ENCODE measurements at places on chromosomes 1 and 21.
A peak's percentile ranks its signal among the peaks of the same experiment; 100 is the strongest.

- no peak for DNase-seq
Observed at GRCh38 chr1:83098791-83099190, 900.1 kb downstream of the TTLL7 start.

DNA sequence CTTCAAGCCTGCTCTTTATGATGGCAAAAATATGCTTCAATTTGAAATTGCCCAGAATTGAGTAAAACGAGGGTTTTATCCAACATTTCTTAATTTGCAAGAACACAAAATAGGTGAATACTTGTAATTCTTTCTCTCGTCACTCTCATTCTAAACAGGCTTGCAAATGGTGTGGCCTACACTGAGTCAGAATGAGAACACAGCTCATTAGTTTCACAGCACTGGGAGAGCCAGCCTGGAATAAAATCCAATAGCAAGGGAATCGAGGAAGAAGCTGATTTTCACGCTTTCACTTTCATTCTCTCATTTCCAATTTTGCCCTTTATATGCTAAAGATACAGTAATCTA lies 537.5 kb downstream of the LTN1 start:
- DNase-seq = no peak

DNA sequence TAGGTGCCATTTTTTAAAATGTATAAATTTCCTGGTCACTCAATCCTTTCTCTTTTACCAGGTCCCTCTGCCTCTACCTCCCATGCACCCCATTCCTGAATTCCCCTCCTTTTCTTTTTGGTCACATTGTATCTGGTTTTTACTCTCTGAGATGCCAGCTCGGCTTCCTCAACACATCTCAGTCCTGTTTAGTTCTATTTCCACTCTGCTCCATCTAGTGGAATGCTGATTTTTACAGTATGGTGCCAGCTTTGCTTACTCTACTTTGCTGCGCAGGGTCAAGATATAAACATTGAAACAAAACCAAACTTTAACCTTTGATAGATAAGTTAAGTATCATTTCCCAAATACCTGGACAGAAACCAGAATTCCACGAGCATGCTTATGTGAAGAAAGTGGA lies 96.0 kb downstream of the ESRRG start:
- DNase-seq = no peak

DNA sequence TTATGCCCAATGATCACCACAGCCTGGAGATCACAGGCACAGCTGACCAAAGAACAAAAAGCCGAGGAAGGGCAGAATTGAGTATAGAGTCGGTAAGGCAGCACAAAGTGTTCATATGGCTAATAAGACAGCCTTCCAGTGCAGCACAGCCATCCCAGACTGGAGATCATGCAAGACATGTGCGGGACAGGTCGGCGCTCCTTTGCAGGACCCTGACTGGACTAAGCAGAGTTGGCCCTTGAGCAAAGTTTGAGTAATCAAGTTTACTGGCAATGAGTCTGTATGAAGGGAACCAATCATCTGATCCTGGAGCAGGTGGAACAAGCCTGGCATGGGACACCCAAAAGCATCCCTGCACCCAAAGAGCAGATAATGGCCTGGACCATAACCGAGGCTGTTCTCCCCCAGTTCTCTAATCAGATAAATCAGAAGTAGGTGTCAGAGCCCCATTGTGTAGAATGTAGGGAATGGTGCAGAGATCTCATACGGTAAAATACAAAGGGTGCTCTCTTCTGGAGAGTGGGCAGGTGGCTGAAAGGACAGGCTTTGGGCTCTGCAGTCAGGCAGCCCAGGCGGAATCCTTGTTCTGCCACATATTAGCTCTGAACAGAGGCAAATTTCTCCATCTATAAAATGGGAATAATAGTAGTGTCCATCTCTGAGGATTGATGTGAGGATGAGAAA lies 10.7 kb upstream of the DNASE2B start:
- no peak for DNase-seq

DNA sequence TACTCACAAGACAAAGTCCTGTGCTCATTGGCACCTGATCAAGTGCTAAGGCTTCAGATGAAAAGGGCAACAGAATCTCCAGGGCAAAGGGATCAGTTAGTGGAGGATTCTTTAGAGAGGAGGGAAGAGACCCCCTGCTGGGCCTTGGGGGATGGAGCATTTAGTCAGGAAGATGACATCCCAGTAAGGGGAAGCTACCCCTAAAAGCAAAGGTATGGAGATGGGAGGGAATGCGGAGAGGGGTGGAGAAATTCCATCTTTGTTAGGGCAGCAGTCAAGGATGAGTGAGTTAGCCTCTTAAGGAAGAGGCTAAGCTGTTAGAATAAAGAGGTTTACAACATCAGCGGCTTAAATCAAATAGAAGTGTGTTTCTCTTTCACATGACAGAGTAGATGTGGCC lies 67.4 kb downstream of the ST6GALNAC3 start:
- no peak for DNase-seq

- DNase-seq = peak; percentile 21
Observed at GRCh38 chr1:181062836-181063428, 25.6 kb upstream of the IER5 start.

- peak; percentile 76 for DNase-seq
Observed at GRCh38 chr1:24481843-24482610, 20.6 kb upstream of the RCAN3 start.

DNA sequence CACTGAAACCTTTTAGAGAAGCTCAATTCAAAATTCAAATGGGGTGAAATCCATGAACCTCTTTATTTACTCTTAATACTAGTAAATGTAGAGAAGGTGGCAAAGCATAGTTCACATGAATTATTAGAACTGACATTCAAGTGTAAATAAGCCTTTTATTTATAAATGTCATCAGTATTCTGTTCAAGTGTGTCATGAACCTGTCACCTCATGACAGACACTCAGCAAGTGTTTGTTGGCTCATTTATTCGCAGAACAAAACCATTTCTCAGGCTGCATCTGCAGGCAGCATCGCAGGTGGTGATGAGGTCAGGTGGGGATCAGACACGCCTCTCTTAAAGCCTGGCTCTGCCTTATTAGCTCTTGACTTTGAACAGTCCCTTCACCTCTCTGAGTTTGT lies 116.6 kb downstream of the SETD4 start:
- no peak for DNase-seq

- no peak for DNase-seq
Observed at GRCh38 chr1:187691439-187691838, 862.7 kb downstream of the PLA2G4A start.

- no peak for DNase-seq
Observed at GRCh38 chr1:61790837-61791236, 48.6 kb downstream of the PATJ start.

GRCh38 chr1:221442056-221442455 lies 299.8 kb downstream of the DUSP10 start:
- no peak for DNase-seq

- DNase-seq = peak; percentile 73
Observed at GRCh38 chr1:24927988-24928688, 1.9 kb downstream of the RUNX3 start.

GRCh38 chr1:51517361-51518032 lies 1.6 kb downstream of the EPS15 start:
- DNase-seq = no peak

- no peak for DNase-seq
Observed at GRCh38 chr1:182279302-182279701, 112.3 kb downstream of the GLUL start.

- DNase-seq = no peak
Observed at GRCh38 chr1:4170548-4171340, 270.7 kb upstream of the C1orf174 start.

DNA sequence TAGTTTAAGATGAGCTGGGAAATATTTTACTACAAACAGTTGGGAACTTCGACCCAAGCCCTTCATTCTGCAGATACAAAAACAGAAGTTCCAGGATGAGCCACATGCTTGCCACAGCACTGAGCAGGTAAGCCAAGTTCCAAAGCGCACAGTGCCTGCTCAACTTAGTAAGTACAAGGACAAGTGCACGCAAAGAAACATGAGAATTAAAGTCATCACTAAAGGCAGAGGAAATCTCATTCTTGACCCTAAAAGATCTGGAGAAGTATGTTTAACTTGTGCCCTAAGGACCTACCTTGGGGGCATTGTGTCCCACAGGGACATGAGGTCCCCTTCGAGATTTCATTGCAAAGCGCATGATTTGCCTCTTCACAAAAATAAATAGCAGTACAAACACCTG lies 1.2 kb upstream of the UBAP2L start:
- no peak for DNase-seq

DNA sequence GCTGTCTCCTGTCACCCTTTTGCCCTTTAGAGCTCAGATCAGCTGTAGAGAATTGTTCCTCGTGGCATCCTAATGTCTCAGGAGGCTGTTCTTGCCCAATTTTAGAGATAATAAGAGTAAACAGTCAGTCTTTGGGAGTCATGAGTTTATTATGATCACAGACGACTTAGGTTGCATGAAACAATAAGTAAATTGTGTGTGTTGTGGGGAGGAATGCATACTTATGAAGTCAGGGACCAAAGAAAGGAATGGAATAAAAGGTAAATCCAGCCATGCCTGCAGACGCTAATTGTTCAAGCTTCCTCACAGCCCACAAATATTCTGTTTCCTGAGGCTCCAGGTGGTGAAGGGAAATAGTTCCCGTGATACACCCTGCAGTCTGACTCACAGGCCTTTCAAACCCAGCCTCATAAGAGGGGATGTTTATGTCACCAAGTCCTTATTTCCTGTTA lies 897 bp downstream of the EPHX4 start:
- no peak for DNase-seq

GRCh38 chr1:186763107-186763506 lies 65.6 kb upstream of the PLA2G4A start:
- DNase-seq = no peak

- peak; percentile 1 for DNase-seq
Observed at GRCh38 chr1:103461161-103462105, 64.1 kb upstream of the RNPC3 start.

DNA sequence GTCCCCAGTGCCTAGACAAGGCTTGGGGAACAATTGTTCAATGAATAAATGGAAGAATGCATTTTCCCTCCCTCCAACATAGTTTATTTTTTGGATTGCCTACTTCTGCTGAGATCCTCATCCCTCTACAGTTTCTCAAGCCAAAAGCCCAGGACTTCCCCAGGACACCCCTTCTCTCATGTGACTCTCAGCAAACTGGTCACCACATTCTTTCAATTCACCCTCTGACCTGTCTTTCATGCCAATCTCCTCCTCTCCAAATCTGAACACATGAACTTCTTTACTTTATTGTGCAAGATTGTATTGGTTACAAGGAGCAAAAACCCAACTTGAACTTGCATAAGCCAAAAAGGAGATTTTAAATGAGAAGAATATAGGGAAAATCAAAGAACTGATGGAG lies 103.2 kb upstream of the JUN start:
- DNase-seq = no peak

DNA sequence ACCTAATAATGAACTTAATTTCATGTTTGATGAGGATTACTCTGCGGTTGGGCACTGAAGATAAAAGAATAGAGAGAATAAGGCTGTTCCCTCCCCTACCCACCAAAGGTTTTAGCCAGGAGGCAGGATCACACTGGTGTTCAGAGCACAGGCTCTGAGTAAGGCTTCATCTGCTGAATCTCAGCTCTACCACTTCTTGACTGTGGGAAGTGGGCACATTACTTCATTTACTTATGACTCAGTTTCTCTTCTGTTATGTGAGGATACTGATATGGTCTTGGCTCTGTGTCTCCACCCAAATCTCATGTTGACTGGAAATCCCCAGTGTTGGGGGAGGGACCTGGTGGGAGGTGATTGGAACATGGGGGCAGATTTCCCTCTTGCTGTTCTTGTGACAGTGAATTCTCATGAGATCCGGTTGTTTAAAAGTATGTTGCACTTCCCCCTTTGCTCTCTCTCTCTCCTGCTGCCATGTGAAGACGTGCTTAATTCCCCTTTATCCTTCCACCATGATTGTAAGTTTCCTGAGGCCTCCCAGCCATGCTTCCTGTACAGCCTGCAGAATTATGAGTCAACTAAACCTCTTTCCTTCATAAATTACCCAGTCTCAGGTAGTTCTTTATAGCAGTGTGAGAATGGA lies 79.7 kb downstream of the SMYD2 start:
- DNase-seq = no peak

GRCh38 chr21:19998453-19998852 lies 999.8 kb upstream of the NCAM2 start:
- DNase-seq = no peak

DNA sequence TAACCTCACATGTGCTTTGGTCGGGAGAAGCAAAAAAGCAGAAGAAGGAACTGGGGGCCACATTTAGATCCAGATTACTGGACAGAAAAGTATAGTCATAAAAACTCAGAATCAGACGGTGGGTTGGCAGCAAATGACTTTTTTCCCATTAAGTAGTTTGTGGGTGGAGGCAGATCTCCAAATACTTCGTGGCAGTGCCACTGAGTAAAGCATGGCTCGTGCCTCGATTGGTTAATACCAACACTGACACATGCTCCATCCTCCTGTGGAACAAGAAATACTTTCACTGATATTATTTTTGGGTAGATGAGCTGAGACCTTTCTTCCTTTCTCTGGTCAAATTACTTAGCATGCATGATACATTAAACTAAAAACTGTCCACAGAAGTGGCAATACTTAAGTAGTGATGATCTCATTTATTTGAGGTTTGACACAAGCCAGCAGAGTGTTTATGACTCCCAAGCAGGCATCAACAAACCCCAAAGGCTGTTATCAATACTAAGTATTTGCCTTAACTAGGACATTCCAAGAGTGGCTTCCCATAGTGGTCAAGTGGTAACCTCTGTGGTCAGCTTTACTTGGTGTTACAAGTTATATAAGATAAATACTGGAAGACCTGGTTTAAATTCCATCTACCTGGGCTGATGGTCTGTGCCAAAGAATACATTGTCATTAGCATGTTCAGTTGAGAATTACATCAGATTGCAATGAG lies 500.0 kb upstream of the RUNX1 start:
- no peak for DNase-seq

GRCh38 chr1:52926864-52927211 lies 238 bp upstream of the SCP2 start:
- DNase-seq = no peak

GRCh38 chr1:207847116-207847515 lies 63.8 kb downstream of the CD34 start:
- no peak for DNase-seq

GRCh38 chr1:156583821-156584622 lies 4.5 kb downstream of the TTC24 start:
- peak; percentile 63 for DNase-seq

- no peak for DNase-seq
Observed at GRCh38 chr1:192639607-192640368, 3.8 kb downstream of the RGS13 start.

- DNase-seq = peak; percentile 41
Observed at GRCh38 chr1:54081306-54082270, 28.2 kb downstream of the TCEANC2 start.

DNA sequence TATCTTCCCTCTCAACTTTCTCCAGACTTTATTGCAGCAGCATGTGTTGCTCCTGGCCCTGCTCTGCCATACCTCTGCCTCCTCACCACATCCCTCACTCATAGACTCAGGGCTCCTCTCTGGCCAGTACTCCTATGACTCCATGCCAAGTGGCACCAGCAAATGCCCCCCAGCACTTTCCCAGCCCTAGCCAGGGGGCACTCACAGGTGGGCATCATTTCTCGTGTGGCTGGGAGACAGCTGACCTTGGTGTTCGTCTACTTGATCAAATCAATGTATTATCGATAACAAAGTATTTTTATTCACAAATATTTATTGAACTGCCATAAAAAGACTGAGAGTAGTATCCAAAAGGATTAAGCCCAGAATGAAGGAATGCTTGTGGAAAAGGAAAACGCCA lies 418.2 kb downstream of the FAM72C start:
- DNase-seq = no peak
